ENCODE measurements at places on chromosomes 2 and 18. TPM values are rescaled to one million over a fixed set of nuclear protein-coding genes. Genes with fewer than 3 reads are reported as not detected.

The OR6B2 gene
- not detected for total RNA-seq

The RAB6D gene
- not detected for total RNA-seq

GRCh38 chr2:3205845-3206244 is 171.8 kb downstream of the EIPR1 start:
- DNase-seq, result no peak

DNA sequence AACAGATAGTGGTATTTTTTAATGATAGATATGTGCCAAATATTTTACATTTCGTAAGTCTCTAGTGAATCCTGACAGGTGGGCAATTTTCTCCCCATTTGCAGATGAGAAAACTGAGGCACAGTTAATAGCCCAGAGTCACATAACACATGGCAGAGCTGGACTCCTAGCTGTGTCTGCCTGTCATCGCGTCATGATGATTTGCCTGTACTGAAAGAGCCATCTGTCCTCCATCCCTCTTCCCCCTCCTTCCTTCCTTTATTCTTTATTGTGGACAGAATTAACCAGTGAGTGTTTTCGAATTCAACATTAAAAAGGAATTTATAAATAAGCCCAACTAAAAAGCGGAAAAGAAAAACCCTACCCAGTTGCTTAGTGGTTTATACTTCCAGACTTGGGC is 3.2 kb downstream of the DNAJB2 start:
- DNase-seq, result no peak

The ELOA2 gene
- not detected for total RNA-seq

DNA sequence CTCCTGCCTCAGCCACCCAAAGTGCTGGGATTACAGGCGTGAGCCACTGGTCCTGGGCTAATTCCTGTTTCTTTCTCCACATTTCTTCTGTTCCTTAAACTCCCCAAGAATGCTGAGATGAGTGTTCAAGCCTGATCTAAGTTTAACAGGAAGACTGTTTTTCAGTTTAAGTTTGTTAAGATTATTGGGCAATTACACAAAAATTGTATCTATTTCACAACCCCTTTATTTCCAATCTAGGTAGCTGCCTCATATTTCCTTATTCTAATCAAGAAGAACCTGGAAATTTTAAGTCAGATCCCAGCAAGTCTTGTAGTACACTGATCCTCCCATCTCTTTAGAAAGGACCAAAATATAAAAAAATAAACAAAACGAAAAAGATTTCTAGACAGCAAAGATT is 11.7 kb downstream of the SFT2D3 start:
- DNase-seq, result no peak

GRCh38 chr2:58158481-58158880 is 82.6 kb downstream of the FANCL start:
- no peak for DNase-seq

GRCh38 chr2:223576873-223577272 is 25.3 kb downstream of the SCG2 start:
- no peak for DNase-seq

The MYO5B gene
- total RNA-seq, result 1.2 TPM

GRCh38 chr2:240397924-240398645 is 37.4 kb upstream of the GPC1 start:
- peak; percentile 35 for DNase-seq

GRCh38 chr18:12840382-12840781 is 43.7 kb downstream of the PTPN2 start:
- DNase-seq, result no peak

DNA sequence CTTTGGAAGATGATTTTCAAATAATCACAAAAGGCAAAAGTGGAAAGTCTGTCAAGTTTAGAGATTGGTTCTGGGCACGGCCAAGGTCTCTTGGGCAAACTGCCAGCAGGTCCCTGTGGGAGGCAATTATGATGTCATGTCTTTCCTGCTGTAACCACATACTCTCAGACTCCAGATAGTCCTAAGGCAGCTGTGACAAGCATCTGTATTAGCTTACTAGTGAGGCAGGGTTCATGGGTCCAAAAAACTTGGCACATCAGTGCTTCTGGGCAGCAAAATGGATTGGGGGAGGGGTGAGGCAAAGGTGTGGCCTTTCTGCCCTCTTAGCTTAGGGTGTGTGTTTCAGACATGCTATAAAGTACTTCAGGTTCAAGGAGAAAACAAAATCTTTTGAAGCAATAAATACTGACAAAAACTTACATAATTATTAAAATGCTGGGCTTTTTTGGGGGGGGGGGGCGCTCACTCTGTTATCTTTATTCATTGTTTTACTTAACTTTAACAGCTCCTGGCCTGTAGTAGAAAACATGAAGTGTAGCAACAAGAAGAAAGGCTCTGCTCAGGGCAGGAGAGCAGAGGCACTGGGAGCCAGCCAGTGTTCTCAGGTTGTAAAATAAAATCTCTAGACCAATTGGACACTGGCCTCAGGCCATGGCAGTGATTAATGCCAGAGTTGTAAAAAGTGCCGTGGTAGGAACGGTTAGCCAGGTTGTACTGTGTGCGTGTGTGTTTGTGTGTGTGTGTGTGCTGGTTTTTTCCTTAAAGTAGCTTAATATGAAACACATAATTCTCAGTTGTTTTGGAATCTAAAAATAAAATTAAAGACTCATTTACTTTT is 14.3 kb upstream of the TANC1 start:
- peak; percentile 91 for DNase-seq

- no peak for DNase-seq
Observed at GRCh38 chr2:216666461-216667233, 28.7 kb downstream of the IGFBP5 start.

DNA sequence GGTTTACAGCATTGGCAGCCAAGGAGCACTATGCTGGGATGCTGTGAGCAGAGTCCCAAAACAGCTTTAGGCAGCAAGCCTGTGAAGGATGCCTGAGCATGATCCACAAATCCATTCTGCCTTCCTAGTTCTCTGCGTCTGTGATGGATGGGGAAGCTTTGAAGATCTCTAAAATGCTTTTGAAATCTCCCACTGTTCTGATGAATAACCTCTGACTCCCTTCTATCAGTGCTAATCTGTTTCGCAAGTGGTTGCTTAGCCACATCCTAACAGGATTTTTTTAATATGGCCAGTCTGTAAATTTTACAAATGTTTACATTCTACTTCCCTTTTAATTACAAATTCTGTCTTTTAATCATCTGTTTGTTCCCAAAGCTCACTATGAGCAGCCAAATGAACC is 319.2 kb downstream of the GULP1 start:
- no peak for DNase-seq

The VIT gene
- total RNA-seq, result 36.2 TPM

GRCh38 chr18:57446322-57446721 is 11.1 kb downstream of the ONECUT2 start:
- no peak for DNase-seq

- DNase-seq, result no peak
Observed at GRCh38 chr2:116098049-116098448, 1655.6 kb downstream of the DPP10 start.

The TRIM54 gene
- 0.32 TPM for total RNA-seq

The CHRNA1 gene
- not detected for total RNA-seq

DNA sequence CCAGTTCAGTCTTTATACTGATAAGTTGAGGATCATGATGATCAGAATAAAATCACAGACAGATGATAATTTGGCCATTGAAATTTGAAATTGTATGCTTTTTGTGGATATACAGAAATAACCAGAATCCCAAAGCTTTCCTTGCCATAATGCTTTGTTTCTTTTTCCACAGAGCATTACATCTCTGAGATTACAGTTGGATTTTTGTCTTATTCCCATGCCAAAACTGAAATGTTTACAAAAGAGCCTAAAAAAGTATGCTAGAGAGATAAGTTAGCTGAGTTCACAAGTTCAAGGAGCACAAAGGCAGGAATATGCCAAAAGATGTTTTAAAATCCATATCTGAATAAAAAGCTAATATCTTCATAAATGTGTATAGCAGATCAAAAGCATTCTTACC is 321.3 kb downstream of the PID1 start:
- DNase-seq, result no peak

The HOXD8 gene
- 31.3 TPM for total RNA-seq

The TDRD15 gene
- 0.05 TPM for total RNA-seq

DNA sequence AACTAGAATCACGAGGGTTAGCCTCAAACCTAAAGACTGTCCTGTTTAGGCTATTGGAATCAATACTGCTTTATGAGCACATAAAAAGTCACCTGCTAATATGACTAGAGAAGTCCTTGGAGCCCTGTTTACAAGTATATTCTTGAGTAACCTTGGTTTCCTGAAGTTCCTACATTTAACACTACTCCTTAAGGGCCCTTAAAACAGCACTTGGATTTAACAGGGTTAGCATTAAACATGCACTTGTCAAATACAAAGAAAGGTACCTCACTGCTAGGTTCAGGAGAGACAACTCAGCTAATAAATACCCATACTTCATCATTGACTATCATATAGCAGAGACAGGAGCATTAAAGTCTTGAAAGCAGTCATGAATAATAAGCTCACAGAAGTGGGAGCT is 96.7 kb downstream of the SLC5A7 start:
- DNase-seq, result no peak

DNA sequence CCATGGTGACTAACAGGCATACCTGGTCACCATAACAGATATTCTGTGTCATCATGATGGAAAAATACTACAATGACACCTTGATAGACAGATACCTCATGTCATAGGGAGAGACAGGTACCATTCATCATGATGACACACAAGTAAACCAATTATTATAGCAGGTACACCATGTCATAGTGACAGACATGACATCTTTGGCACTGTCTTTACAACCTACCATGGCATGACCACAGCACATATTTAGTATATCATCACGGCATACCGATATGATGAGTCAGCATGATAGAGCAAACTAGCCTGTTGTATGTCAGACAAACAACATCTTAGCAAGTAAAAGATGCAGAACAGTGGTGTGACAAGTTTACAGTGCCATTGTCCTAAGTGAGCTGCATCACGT is 101.3 kb upstream of the KLHL29 start:
- DNase-seq, result no peak

GRCh38 chr2:203687165-203687564 is 19.3 kb upstream of the CD28 start:
- no peak for DNase-seq

- no peak for DNase-seq
Observed at GRCh38 chr2:905833-906140, 44.9 kb upstream of the SNTG2 start.

GRCh38 chr2:67055387-67056304 is 341.5 kb upstream of the ETAA1 start:
- no peak for DNase-seq

- no peak for DNase-seq
Observed at GRCh38 chr2:44731505-44731904, 210.0 kb upstream of the SIX3 start.

The MYOM1 gene
- total RNA-seq, result 42.1 TPM

The REV1 gene
- total RNA-seq, result 34.3 TPM

DNA sequence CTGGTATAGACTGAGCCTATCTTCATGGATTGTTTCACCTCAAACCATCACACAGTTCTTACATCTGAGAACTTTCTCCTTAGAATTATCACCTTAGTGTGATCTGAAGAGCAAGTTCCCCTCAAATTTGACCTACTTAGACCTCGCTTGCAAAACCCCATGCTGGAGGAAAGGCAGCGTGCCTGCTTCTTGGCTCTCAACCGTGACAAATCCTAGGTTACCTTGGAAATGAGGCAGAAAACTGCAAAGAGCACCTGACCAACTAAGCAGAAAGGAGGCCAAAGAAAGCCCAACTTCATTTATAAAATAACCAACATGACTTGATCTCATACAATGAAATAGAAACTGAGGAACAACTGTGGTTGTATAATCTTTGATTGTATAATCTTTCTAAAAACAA is 146.4 kb downstream of the RAB3GAP1 start:
- DNase-seq, result no peak

- DNase-seq, result no peak
Observed at GRCh38 chr2:127080226-127080937, 26.6 kb downstream of the BIN1 start.

GRCh38 chr2:173990245-173990644 is 25.1 kb upstream of the SP3 start:
- no peak for DNase-seq

GRCh38 chr2:36780231-36780839 is 83.8 kb downstream of the VIT start:
- no peak for DNase-seq

GRCh38 chr2:55547001-55547400 is 27.5 kb downstream of the CFAP36 start:
- DNase-seq, result no peak

DNA sequence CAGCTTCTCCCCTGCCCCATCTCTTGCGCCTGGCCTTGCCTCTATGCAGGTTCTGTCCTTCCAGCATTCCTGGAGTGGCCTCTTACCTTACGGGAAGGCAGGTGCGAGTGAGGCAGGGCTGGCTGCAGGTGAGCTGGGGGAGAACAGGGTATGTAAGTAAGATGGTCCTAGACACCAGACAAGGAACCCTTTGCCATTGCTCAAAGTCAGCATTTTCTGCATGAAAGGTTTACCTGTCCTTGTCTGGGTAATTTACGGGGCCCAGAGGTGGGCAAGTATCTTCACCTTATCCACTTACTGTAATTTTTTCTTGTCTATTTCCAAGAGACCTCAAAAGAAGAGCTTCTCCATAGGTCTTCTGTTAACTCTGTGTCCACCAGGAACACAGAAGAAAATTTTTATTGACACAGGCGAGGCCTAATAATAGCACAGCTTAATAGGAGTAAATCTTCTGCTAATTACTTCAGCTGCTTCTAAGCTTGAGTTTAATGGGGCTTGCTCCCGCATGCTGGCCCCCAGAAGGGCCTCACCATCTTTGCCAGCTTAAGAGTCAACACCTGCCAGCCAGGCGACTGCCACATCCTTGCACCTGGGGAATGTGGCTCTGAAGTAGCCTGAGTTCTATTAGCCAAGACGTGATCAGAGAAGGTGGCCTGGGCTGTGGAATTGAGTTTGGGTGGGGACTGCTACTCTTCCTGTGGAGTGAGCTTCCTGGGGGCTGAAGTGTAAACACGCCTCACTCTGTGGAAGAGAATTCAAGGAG is 27.1 kb downstream of the PCARE start:
- DNase-seq, result no peak

GRCh38 chr18:62659698-62660097 is 55.6 kb upstream of the PHLPP1 start:
- DNase-seq, result no peak

DNA sequence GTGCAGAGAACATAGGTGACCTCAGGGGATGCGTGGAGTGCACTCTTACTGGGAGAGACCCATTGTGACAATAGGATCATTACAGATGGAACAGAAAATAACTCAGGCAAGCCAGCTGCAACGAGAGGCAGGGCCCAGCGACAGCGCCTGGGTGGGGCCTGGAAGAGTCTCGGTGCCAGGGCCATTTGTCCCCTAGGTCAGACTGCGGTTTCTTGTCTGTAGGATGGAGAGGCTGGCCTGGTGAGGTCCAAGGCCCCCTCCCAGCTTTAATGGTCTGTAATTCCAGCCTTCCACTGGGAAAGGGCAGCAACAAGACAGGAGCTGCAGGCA is 208.6 kb upstream of the APCDD1 start:
- no peak for DNase-seq

GRCh38 chr2:72089028-72089427 is 58.6 kb downstream of the CYP26B1 start:
- no peak for DNase-seq

The GALM gene
- 10.8 TPM for total RNA-seq

GRCh38 chr2:196234672-196235071 is 63.3 kb upstream of the STK17B start:
- no peak for DNase-seq
